ENCODE measurements at places on chromosomes 2 and 18.

GRCh38 chr2:101873543-101873942, 118.2 kb upstream of the IL1R2 start:
- no peak for DNase-seq

DNA sequence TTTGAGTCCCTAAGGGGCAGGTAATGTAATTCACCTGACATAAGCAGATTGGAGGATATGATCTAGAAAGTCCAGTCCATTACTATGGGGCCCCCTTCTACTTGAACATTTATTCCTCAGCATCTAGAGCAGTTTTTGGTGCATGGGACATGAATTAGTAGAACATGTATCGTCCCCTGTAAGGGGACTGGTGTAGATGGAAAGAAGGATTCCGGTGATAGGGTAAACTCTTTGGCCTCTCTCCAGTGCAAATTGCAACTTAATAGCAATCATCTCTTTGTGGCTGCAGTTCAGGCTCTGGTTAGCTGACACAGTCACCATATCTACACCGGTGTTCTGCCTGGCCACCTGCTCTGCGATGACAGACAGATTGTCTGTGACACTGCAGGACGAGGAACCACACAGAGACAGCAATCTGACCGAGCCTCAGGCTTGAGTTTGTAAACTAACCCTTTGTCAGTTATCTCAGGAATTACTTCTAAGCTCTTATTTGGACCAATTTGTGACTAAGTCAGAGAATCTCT, 6.4 kb upstream of the SLC8A1 start:
- DNase-seq = no peak

DNA sequence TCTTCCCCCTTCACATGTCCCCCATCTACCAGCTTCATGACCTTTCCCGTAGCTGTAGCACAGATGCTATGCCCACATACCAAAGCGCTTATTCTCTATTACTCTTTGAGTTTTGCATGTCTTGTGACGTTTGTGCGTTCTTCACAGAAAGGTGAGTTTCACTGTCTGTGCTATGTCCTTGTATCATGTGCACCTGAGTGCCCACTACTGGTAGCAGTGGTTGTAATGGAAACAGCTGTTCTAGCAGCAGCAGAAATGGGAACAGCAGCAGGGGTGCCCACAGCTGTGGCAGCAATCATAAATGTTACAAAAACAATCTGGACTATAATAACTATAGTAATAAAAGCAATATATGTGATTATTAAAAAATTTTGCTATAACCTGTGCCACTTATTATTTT, 127.1 kb downstream of the STK39 start:
- no peak for DNase-seq

DNA sequence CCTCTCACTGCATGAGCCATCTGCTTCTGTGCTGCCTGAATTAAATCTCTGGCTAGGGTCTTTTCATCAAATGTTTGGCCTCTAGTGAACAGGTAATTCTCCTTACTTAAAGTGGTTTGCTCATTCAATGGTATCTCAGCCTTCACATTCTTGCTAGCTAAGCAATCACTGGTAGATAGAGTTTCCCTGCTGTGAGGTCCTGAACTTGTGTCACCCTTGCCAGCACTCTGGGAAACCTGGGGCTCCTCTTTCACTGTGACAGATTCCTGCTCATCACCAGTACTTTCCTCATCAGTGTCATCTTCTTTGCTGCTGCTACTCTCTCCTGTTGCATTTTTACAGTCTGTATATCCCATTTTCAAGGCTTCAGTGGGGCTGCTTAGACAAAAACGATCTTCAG, 69.1 kb upstream of the DTNB start:
- DNase-seq = no peak

DNA sequence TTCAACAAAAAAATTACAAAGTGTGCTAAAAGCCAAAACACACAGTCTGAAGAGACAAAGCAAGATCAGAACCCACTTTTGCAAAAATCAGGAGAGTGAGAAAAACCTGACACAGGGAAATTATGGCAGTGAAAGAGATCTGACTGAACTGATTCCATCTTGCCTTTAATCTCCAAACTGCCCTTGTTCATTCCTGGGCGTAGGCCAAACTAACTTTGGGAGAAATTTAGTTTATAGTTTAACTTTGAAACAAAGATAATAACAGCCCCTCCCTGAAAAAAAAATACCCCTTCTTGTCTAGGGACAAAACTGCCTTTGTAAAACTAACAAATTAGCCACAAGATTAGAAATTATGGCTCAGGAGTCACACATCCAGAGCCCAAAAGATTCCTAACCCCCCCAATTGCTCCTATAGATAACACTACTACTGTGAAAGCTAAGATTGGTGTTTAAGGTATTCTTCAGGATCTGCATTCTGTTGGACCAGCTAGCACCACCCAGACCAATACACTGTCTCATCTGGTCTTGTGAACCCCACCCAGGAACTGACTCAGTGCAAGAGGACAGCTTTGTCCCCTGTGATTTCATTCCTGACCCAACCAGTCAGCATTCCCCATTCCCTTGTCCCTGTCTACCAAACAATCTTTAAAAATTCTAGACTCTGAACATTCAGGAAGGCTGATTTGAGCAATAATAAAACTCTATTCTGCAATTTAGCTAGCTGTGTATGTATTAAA, 226.1 kb upstream of the SH3BP4 start:
- no peak for DNase-seq
